Caco-2 (cell line): ENCODE measurements at places on chromosomes 4 and X. TPM values are rescaled to one million over a fixed set of nuclear protein-coding genes. Genes with fewer than 3 reads are reported as not detected.

- H3K27ac ChIP-seq: no peak overlapping the region
- no peak overlapping the region for H3K4me3 ChIP-seq
- H3K36me3 ChIP-seq: no peaks in the 10 kb centered on the region
- no peaks in the 10 kb centered on the region for H3K4me1 ChIP-seq
These were observed 55.0 kb downstream of the HTT-AS start for GRCh38 chr4:3019145-3019846.

Gene GAGE12D
- total RNA-seq: not detected in 2 replicates

DNA sequence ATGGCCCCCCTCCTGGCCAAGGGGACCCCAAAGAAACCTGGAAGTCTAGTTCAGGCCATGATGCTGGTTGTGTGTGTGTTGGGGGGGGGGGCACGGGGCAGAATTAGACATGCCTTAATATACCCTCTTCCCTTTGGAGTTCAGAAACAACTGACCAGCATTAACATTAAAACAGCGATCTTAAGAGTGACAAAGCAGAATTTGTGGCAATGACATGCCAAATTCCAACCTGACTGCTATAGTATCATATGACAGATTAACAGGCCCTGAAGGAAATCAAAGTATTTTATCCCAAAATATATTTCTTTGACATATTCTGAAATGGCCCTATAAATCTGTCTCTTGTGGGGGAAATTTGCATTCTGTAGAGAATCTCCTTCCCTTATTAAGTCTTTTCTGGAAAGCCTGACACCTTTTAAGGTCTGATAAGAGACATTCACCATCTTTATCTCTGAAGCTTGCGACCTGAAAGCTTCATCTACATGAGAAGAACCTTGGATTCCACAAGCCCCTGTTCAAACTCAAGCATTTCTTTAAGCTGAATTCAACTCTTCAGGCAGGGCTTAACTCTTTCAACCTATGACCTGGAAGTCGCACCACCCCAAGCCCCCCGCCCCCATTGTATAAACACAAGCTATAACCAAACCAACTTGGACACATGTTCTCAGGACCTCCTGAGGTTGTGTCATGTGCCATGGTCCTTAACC is 40.2 kb downstream of the ABCB7 start:
- no peak overlapping the region for H3K27ac ChIP-seq
- H3K27me3 ChIP-seq: no peaks in the 10 kb centered on the region
- H3K36me3 ChIP-seq: no peaks in the 10 kb centered on the region
- no peaks in the 10 kb centered on the region for H3K4me1 ChIP-seq

DNA sequence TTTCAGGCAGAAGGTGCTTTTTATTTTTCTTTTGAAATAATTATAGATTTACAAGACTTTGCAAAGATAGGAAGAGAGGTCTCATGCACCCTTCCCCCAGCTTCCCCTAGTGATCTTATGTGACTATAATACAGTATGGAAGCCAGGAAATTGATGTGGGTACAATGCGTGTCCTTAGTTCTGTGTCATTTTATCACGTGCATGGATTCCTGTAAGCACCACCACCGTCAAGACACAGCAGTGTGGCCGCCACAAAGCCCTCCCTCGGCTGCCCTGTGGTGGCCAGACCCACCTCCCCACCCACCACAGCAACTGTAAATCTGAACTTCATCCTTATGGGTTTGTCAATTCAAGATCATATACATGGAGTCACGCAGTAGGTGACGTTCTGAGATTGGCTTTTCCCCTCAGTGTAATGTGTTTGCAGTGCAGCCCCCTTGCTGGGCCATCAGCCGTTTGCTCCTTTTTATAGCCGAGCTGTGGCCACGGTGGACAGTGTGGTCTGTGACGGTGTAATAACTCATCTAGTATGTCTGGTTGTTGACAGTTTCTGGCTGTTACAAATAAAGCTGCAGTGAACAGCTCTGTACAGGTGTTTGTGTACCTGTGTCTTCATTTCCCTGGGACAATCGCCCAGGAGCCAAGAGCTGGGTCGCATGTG is 10.9 kb upstream of the HTRA3 start:
- DNase-seq: no peak
- no peaks in the 10 kb centered on the region for H3K27me3 ChIP-seq
- H3K4me3 ChIP-seq: no peak overlapping the region
- no peaks in the 10 kb centered on the region; the same call in 1 of the 2 replicates for H3K4me1 ChIP-seq
- H3K27ac ChIP-seq: no peak overlapping the region

DNA sequence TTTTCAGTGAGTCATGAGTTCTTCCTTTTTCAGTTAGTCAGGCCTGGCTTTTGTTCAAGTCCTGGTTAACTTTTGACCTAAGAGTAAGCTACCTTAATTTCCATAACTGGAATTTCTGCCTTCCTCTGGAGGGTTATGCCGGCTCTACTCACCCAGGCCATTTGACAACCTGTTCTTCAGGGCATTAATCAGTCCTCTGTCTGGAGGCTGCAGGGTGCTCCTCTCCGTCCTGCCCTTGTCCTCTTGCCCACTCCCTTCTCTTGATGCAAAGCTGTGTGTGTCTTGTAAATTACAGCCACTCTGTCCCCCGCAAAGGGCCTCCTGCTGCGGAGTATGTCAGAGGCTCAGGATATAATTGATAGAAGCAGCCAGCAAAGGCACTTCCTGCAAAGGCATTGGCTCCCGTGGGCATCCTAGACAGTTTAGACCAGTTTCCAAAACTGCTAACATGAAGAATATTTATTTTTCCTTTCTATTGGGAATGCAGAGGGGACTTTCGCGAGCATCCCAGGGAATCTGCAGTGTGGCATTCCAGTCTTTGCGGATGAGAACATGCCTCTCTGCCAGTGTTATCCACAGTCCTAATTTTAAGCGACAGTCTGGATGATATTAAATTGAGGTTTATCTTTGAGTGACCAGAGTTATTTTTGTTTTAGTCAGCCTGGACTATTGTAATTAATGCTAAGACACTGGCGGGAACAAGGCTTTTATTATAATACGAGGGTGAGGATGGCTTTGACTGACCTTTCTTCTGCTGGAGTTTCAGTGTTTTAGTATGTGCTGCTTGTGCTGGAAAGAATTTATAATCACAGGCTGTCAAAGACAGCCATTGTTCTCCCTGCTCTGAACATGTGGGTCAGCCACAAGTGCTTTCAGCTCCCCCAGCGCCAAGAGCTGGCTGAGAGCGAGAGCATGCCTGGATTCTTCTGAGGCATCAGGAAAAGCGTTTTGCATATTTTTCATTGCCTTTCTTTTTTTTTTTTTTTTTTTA is 74.2 kb downstream of the LIMCH1 start:
- no peak overlapping the region for H3K27ac ChIP-seq
- no peaks in the 10 kb centered on the region for H3K36me3 ChIP-seq
- no peaks in the 10 kb centered on the region for H3K27me3 ChIP-seq
- H3K4me1 ChIP-seq: peaks cover 15% of the 10 kb centered on the region
- DNase-seq: peak; percentile 42

GRCh38 chr4:72295966-72296557 is 264.3 kb downstream of the NPFFR2 start:
- no peak overlapping the region for H3K27ac ChIP-seq
- peak; percentile 20 for DNase-seq
- no peaks in the 10 kb centered on the region for H3K27me3 ChIP-seq

GRCh38 chr4:151094290-151094751 is 5.1 kb upstream of the RPS3A start:
- no peaks in the 10 kb centered on the region; the same call in 1 of the 2 replicates for H3K36me3 ChIP-seq
- DNase-seq: no peak
- no peak overlapping the region for H3K4me3 ChIP-seq
- H3K27ac ChIP-seq: no peak overlapping the region

Gene HS6ST2
- 33.7 and 34.9 TPM in 2 replicates for total RNA-seq

DNA sequence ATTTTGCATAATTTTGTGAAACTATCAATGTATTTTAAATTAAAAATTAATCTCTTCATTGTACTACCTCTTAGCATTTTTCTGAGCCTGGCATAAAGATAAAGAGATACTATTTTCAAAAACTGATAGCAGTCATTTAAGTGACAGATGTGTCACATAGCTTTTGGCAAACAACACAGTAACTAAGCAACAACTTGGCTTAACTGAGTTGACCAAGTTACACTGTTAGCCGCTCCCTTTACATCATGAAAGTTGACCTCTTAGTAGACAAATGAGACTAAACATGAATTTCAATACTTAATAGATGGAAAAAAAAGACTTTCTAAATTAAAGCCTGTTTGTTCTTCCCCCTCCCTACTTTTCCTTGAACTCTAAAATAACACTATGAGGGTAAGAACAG is 62.0 kb downstream of the ATP8A1 start:
- H3K27me3 ChIP-seq: no peaks in the 10 kb centered on the region
- H3K27ac ChIP-seq: no peak overlapping the region
- H3K4me3 ChIP-seq: no peak overlapping the region
- no peak for DNase-seq
- no peaks in the 10 kb centered on the region for H3K4me1 ChIP-seq
- no peaks in the 10 kb centered on the region for H3K36me3 ChIP-seq

DNA sequence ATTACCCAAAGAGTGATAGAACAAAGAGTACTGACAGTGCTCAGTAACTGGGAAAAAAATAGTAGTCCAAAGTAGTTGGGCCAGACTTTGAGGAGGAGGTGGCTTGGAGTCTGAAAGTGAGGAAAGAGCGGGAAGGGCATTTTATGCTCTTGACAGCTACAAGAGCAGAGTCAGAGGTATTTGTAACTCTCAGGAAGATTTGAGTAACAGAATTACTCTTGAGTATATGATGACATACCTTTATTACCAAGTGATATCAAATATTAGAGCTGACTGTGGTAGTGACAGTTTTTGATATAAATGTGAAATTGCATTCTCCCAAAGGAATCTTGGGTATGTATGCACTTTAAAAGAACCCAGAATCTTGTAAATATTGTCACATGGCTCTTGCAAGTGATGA is 2.2 kb downstream of the SLAIN2 start:
- no peak overlapping the region for H3K27ac ChIP-seq
- no peak for DNase-seq
